ENCODE measurements at places on chromosomes 6 and 20.

DNA sequence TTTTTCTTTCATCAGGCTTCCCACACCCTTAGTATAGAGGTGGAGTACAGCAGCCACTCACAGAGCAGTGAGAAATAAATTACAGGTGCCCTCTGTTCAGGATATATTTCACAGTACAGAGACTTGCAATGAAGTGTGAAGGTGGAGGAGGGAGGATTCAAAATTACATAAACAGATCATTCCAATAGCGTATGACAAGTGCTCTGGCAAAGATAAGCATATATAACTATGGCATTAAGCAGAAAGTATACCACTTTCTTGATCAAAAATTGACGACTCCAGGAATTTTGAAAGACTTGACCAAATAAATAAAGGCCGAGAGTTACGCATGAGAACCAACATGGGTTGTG lies 108.7 kb downstream of the GPX5 start:
- DNase-seq = no peak

GRCh38 chr6:102223942-102224341 lies 830.4 kb downstream of the GRIK2 start:
- DNase-seq = no peak

GRCh38 chr6:32216998-32217397 lies 6.9 kb downstream of the NOTCH4 start:
- no peak for DNase-seq

- DNase-seq = no peak
These were observed 29.5 kb upstream of the SDHAF4 start for GRCh38 chr6:70537266-70537665.

DNA sequence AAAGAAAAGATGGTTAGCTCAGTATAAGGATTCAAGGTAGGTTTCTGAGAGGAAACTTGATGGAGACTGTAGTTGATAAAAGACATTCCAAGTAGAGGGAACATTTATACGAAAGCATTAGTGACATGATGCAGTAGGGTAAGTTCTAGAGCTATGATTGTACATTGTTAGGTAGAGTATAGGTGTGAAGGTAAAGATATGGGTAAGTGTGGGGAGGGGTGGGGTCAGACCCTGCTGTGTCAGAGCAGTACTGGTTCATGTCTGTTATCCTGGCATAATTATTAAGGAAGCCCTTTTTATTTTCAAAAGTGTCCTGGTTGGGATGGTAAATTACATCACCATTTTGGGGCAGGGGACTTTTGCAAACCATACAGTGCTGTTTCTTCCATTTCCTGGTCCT lies 635.8 kb downstream of the COL12A1 start:
- no peak for DNase-seq

DNA sequence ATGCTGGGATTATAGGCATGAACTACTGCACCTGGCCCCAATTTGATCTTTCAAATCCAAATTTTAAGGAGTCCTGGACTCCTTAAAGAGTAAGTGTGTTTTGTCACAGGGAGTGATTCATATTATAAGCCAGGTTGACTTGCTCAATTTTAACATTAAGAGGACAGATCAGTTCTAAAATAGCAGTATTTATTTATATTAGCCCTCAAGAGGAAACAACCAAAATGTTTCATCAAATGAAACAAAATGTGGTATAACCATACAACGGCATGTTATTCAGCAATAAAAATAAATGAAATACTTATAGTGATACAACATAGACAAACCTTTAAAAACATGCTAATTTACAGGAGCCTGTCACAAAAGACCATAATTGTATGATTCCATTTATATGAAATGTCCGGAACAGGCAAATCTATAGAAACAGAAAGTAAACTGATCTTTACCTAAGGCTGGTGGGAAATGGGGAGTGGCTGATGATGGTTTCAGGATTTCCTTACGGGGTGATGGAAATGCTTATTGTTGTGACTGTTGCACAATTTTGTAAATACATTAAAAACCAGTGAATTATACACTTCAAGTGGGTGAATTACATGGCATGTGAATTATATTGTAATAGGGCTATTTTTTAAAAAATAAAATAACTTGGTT lies 637.4 kb downstream of the MMUT start:
- DNase-seq = no peak

DNA sequence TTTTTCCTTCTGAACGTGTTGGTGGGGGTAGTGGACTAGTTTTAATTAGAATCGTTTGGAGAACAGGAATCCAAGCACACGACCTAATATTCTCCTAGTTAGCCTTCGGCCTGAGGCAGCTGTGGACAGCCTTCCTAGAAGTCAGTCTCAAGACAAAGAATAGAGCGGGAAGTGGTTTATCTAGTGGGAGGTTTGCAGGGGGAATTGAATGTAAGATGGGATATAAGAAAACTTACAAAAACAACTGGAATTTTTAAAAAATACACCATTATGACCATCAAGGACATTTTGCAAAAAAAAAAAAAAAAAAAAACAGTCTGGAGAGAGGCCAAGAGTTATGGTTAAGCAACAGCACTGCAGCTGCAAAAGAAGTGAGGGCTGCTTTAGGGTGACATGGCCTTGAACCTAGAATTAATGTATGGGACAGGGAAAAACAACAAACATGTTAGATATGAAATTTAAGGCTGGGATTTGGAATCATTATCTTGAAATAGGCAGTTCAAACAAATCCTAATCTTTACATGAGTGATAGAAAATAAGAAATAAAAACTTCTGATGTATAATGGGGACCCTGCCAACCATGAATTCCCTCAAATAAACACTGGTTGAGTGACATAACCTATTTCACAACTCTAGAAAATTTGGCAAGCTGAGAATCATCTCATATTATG lies 40.2 kb downstream of the PLAGL1 start:
- no peak for DNase-seq

DNA sequence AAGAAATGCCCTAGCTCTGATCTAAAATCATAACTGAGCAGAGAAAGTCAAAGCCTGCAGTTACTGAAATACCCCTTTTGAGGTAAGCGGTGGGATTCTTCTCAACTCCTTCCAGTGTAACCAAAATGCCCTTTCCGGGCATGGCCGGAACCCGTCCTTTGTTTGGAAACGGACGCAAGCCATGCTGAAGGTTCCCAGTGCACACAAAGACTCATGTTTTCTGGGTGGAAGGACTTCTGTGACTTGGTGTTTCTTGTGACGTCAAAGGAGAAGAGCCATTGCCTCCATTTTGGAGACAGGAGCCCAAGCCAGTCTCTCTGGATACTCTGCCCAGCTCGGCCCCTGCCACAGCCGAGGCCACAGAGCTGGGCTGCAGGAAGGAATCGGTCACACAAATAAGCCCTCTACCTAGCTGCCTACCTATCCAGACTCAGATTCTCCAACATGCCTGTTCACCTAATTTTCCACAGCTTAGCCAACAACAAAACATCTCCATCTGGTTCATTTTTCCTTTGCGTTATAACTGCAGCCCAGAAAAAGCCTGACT lies 182.8 kb downstream of the TBXT start:
- DNase-seq = no peak

DNA sequence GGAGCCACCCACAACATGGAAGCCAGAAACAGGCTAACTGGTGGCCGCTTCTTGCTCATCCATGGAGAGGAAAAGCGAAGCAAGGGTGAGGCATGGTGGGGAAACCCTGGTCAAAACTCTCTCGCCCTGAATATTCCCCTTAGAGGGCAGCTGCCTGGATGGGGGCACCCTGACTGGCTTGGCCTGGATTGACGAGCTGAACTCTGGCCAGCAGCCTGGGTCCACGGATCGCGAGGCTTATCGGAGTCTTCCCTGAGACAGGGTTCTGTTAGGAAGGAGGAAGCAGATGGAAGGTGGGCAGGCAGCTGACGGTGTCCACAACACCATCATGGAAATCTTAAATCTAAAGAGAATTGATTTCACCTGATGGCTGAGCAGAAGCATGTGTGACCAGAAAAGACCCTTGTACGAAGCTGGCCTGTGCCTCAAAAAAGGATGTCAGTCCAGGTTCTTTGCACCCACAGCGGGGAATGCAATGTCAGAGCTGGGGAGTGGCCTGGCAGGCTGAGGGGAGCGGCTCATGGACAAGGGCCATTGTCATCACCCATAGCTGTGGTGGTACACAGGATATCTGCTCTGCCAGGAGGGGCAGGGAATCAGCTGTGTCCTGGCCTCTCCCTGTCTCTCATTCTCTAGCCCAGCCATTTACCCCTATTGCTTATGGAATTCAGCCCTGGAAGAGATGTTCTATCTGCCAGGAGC lies 109.4 kb upstream of the SNX9 start:
- no peak for DNase-seq

DNA sequence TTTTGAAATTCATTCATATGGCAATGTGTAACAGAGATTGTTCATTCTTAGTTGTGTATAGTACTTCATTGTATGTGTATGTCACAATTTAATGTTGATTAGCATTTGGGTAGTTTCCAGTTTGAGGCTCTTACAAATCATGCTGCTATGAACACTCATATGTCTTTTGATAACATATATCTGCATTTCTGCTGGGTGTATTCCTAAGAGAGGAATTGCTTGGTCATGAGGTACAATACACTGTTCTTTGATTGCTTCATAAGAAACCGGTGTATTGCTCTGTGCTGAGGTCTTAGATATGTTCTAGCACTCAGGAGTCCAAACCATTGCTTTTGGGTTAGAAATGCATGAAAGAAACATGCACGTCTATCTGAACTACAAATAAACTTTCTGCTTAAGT lies 492.9 kb upstream of the JAG1 start:
- no peak for DNase-seq

DNA sequence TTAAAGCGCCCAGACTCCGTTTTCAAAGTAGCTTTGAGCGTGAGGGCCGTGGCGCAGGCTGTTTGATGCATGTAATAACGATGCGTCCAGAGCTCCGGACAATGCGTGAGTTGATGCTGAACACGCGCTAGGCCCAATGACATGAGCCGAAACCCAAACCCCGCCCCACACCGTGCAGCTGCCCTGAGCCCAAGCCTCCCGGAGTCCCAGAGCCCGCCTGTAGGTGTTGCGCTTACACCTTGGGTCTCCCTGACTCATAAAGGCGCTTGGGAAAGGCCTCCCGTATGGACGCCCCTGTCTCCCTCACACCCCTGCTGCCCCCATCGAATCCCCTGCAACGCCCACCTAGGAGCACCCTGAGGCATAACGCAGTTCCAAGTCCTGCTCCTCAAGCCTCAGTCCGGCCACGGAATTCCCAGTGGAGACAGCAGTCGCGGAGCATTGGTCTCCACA lies 87.6 kb downstream of the ERMARD start:
- DNase-seq = no peak

- DNase-seq = no peak
These were observed 155.5 kb downstream of the GJA1 start for GRCh38 chr6:121590916-121591315.

GRCh38 chr6:2632976-2633584 lies 117.6 kb downstream of the MYLK4 start:
- no peak for DNase-seq

GRCh38 chr6:73579851-73580246 lies 59.0 kb upstream of the EEF1A1 start:
- no peak for DNase-seq

GRCh38 chr6:21426841-21427490 lies 166.6 kb upstream of the SOX4 start:
- no peak for DNase-seq

DNA sequence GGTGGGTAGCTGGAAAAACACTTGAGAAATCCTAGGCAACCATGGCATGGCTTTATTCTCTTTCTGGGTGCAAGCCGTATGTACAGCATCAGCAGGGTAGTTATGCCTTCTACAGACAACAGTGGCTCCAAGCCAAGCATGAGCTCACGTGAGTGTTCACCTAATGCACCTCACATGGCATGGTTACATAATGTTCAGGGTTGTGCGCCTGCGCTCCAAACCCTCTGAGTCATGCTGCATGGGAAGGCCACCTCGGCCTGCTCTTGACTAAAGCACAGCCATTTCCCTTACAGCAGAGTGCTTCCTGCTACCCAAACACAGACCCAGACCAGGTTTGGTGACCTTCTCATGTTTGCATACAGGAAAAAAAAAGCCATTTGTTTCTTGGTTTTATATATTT lies 96.2 kb downstream of the VIP start:
- no peak for DNase-seq

DNA sequence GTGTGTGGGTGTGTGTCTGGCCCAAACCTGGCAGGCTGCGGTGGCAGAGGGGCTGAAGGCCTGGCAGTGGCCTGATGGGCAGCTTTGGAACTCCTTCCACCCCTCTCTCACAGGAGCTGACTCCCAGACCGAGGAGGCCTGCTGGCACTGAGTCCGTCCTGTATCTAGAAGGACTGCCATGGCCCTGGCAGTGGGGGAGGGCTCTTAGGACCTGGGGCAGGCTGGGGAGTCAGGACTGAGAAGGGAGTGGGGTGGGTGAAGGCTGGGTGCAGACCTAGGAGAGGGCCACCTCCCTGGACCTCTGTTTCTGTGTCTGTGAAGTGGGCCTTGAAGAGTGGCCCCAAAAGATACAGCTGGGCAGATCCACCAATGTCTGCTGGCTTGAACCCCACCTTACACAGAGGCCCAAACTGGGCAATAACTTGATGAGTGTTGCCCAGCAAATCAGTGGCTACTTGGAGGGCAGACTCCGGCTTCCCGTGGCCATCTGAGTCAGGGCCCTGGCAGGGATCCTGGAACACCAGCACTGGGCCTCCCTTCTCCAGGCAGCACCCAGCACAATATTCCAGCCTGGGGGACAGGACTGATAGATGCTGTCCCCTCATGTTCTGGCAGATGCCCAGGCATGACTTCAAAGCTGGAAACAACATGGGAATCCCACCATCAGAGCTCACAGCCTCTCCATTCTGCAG lies 46.7 kb upstream of the BLCAP start:
- no peak for DNase-seq

DNA sequence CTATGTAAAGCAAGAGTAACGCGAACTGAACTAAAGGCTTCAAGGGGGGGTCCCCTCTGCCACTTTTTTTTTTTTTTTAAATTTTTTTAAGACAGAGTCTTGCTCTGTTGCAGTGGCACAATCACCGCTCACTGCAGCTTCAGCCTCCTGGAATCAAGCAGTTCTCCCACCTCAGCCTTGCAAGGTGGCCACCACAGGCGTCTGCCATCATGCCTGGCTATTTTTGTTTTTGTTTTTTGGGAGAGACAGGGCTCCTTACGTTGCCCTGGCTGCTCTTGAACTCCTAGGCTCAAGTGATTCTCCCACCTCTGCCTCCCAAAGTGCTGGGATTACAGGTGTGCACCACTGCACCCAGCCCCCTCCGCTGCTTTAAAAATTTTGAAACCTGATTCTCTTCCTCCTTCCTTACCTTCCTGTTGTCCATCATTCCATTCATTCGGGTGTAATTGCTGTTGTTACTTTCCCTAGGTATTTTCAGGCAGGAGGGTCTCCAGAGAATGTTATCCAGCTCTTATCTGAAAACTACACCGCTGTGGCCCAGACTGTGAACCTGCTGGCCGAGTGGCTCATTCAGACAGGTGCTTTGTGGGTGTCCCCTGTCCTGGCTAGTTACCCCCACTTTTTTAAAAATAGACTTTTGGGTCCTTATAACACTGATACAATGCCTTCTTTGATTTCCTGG lies 5.4 kb downstream of the NELFCD start:
- DNase-seq = no peak

DNA sequence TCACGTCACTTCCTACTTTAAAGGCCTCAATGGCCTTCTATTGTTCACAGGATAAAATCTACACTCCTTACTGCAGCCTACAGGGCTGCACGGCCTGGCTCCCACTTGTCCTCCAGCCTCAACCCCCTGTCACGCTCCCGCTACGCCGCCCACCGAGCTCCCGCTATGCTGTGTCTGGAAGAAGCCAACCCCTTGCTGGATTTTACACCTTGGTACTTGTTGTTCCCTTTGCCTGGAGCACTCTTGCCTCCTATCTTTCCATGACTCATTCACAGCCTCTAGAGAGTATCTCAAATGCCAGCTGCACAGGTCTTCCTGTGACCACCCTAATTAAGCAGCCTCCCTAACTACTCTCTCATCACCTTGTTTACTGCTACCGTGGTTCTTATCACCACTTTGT lies 259.9 kb downstream of the PRKN start:
- DNase-seq = no peak

GRCh38 chr6:86016567-86016966 lies 373.9 kb upstream of the SYNCRIP start:
- no peak for DNase-seq

Data from activated T-cell treated with anti-CD3 and anti-CD28 coated beads for 4 hours (primary cell).